Motor neuron (in vitro differentiated cells): ENCODE measurements at places on chromosomes 5 and 9. TPM values are rescaled to one million over a fixed set of nuclear protein-coding genes. Genes with fewer than 3 reads are reported as not detected.

Gene ADAMTS13
- 14.0 and 14.3 TPM in 2 replicates for total RNA-seq

Gene MRPL41
- 15.6 and 26.4 TPM in 2 replicates for total RNA-seq

Gene FAXDC2
- 5.0 and 5.8 TPM in 2 replicates for total RNA-seq

GRCh38 chr5:124519396-124519795 lies 227.0 kb downstream of the ZNF608 start:
- peak; percentile 68 for ATAC-seq

- ATAC-seq: no peak
These were observed 12.9 kb upstream of the CDC42SE2 start for GRCh38 chr5:131250751-131251475.

DNA sequence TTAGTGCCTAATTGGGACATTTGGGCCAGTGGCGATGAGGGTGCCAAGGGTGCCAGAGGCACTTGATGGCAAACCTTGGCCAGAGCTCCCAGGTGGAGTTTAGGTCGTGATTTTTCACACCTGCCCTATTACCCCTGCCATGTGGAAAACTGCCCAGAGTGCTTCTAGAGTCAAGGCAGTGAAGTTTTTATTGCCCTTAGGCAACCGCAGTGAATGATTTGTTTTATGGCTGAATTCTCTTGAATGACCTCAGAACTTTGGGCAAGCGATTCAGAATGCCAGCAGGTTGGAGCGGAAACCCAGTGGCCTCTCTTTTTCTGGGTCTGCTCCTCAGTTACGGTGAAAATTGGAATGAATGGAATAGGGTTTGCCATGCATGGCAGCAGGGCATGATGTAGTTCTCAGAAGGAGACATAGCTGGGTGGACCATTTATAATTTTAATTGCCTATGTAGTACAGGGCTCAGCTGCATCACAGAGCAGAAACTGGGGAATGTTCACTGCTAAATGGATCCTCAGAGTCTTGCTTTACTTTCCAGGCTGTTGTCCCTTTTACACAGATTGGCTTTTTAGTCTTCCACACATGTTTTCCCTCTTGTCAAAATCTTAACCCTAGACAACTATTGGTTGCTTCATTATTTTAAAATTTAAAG lies 820.0 kb upstream of the SEMA6A start:
- ATAC-seq: no peak

DNA sequence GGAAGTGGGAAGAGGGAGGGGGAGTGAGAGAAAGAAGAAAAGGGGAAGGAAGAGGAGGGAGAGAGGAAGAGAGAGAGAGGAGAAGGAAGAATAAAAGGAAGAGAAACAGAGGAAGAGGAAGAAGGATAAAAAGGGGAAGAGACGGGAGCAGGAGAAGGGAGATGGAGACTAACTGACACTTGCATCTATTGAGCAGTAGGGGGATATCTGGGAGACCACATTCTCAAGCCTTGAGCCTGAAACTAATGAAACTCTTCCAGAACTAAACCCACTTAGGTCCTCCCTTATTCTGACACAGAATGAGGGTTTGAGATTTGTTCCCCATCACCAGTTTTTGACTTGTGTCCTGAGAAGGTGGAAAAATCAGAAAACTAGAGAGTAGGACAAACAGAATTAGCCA lies 533.3 kb downstream of the CDH12 start:
- no peak for ATAC-seq

DNA sequence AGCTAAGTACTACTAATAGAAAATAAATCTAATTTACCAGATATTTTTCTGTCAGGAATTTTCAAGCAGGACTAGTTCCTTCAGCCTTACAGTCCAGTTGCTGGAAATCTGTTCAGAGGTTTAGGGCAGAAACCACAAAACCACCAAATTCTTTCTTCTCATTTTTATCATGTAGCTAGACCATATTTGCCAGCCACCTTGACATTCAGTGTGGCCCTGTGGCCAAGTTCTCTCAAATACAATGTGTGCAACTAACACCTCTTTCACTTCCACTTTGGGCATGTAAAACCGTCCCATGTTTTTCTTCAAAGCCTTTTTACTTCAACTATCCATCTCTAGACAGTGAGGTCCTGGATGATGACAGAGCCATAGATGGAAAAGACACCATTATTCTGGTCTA lies 1133.2 kb upstream of the CDH18 start:
- ATAC-seq: no peak

DNA sequence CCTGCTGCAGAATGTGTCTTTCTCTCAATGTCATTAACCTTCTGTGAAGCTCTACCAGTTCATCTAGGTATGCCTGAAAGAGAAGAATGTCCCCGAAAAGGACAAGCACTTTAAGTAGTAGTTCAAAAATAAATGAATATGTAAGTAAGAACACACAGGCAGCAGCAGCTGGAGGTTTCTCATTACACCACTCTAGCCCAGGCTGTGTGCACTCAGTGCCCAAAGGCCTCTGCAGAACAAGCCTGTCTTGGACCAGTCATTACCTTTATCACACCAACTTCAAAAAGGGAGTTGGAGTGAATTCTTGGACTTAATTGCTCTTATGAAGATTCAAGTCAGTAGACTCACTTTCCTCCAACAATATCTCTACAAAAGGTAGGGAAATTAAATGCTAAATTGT lies 268.8 kb downstream of the MLLT3 start:
- ATAC-seq: peak; percentile 14

DNA sequence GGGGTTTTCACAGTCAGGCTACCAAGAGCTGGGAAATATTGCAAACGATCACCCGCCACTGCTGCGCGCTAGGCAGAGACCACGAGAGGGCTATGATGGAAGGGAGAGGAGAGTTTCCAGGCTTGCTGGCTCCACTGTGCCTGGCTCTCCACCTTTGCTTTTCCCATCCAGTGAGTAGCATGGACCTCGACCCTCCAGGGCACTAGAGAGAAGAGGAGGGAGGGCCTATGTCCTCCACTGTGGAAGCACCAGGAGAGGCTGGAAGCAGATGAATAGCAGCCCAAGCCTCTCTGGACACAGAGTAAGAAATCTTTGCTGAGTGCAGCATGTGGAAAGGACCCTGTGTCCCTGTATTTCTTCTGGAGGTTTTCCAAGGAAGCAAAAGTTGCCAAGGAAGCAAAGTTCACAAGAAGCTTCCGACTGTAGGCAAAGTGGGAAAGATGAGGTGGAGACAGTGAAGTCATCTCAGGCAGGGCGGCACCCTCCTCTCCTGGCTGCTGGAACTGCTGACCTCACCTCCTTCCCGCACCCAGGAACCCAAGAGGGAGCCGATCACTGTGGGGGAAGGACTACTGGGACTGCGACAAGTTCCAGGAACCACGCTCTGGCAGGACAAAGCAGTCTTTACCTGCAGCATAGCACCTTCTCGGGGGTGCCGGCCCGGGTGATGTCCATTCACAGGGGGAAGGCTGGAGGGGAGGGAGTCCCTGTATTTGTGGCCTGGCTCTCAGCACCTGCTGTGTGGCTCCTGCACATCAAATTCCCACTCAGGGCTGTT lies 79.6 kb downstream of the CSNK1A1 start:
- peak; percentile 83 for ATAC-seq

DNA sequence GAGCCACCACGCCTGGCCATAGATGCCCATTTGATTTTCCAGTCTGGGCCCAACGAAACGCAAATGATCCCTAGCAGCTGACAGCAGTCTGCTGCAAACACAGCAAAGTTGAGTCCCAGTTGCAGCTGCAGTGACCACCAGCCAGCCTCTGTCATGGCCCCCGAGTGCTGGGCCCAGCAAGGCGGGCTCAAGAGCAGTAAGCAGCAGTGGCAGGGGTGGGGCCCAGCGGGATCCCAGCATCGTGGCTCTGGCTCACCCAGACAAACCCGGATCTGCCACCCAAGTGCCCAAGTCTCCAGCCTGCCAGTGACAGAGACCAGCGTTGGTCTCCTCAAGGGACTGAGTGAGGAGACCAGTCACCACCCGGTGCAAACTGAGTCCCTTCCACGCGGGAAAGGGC lies 6.9 kb upstream of the LTC4S start:
- ATAC-seq: no peak
